Uterine smooth muscle cell (primary cell): ENCODE measurements at places on chromosomes 12 and 14. TPM values are rescaled to one million over a fixed set of nuclear protein-coding genes. Genes with fewer than 3 reads are reported as not detected.

Gene PIWIL1
- not detected in 2 replicates for total RNA-seq

Gene RIMBP2
- under 0.01 and 0.12 TPM in 2 replicates for total RNA-seq

Gene GNG2
- total RNA-seq = 12.6 and 26.6 TPM in 2 replicates

Gene HOXC5
- total RNA-seq = under 0.01 TPM in 1 of 2 replicates, not detected in the other

Gene VWF
- total RNA-seq = 1.3 and 1.9 TPM in 2 replicates

Gene COX8C
- total RNA-seq = not detected in 2 replicates

Gene KRT6C
- not detected in 2 replicates for total RNA-seq

Gene FKBP4
- total RNA-seq = 68.0 and 86.7 TPM in 2 replicates

Gene SLC35E3
- 3.2 and 6.1 TPM in 2 replicates for total RNA-seq

Gene CYP27B1
- total RNA-seq = under 0.01 and 0.55 TPM in 2 replicates

Gene SLC39A5
- total RNA-seq = 1.00 TPM in 1 of 2 replicates, not detected in the other

Gene NTF3
- total RNA-seq = 0.12 TPM in 1 of 2 replicates, not detected in the other

Gene RD3L
- total RNA-seq = not detected in 2 replicates

Gene SLC6A15
- total RNA-seq = 47.1 and 78.4 TPM in 2 replicates

Gene HCAR1
- 1.00 and 1.5 TPM in 2 replicates for total RNA-seq

Gene FAM186B
- total RNA-seq = 0.12 and 0.22 TPM in 2 replicates

Gene FAR2
- total RNA-seq = 9.9 and 24.8 TPM in 2 replicates

Gene VSIG10
- total RNA-seq = 24.5 and 28.6 TPM in 2 replicates

Gene GUCY2C
- not detected in 2 replicates for total RNA-seq

Gene C14orf132
- 11.5 and 26.6 TPM in 2 replicates for total RNA-seq

Gene LAG3
- under 0.01 and 0.11 TPM in 2 replicates for total RNA-seq

Gene TOMM20L
- total RNA-seq = not detected in 2 replicates

Gene ATP5MC2
- 91.0 and 131 TPM in 2 replicates for total RNA-seq

Gene GYS2
- not detected in 2 replicates for total RNA-seq

Gene MAPKAPK5
- 38.5 and 41.4 TPM in 2 replicates for total RNA-seq

Gene CLEC2A
- total RNA-seq = not detected in 2 replicates

Gene STXBP6
- total RNA-seq = 7.1 and 10.2 TPM in 2 replicates

Gene DAAM1
- total RNA-seq = 8.7 and 16.1 TPM in 2 replicates

Gene DCAF5
- 14.6 and 17.4 TPM in 2 replicates for total RNA-seq

Gene AKAP5
- 0.44 and 1.1 TPM in 2 replicates for total RNA-seq

Gene OTX2
- not detected in 2 replicates for total RNA-seq

Gene SLC25A21
- total RNA-seq = 2.9 and 17.3 TPM in 2 replicates

Gene TGFB3
- total RNA-seq = 8.0 and 10.1 TPM in 2 replicates

Gene MYF5
- not detected in 2 replicates for total RNA-seq

Gene SPSB2
- 7.0 and 9.5 TPM in 2 replicates for total RNA-seq

Gene PTGER2
- total RNA-seq = 17.5 and 22.9 TPM in 2 replicates

Gene SLC6A12
- total RNA-seq = not detected in 2 replicates

Gene OR6C75
- total RNA-seq = not detected in 2 replicates

Gene PKP2
- total RNA-seq = 0.12 TPM in 1 of 2 replicates, not detected in the other

Gene DTX1
- under 0.01 TPM in 1 of 2 replicates, not detected in the other for total RNA-seq

Gene ADAM21
- 0.25 and 0.33 TPM in 2 replicates for total RNA-seq

Gene VRTN
- total RNA-seq = not detected in 2 replicates

Gene DEPDC4
- total RNA-seq = 1.1 and 3.2 TPM in 2 replicates
